ENCODE measurements at places on chromosomes 1 and 21. TPM values are rescaled to one million over a fixed set of nuclear protein-coding genes. Genes with fewer than 3 reads are reported as not detected.

ILDR2 gene
- total RNA-seq = 0.14 TPM

BTG3 gene
- total RNA-seq = 31.4 TPM

DDR2 gene
- 0.67 TPM for total RNA-seq

PGBD5 gene
- total RNA-seq = 0.82 TPM

LCE3A gene
- total RNA-seq = not detected

CADM3 gene
- 0.14 TPM for total RNA-seq

CSF3R gene
- not detected for total RNA-seq

RXRG gene
- total RNA-seq = not detected

All from A549 treated with CpdA at 1 μM for 4 hours (cell line).